Heart left ventricle (tissue), 16 donors: ENCODE measurements at places on chromosomes 3 and 15. TPM values are rescaled to one million over a fixed set of nuclear protein-coding genes. Genes with fewer than 3 reads are reported as not detected.

DNA sequence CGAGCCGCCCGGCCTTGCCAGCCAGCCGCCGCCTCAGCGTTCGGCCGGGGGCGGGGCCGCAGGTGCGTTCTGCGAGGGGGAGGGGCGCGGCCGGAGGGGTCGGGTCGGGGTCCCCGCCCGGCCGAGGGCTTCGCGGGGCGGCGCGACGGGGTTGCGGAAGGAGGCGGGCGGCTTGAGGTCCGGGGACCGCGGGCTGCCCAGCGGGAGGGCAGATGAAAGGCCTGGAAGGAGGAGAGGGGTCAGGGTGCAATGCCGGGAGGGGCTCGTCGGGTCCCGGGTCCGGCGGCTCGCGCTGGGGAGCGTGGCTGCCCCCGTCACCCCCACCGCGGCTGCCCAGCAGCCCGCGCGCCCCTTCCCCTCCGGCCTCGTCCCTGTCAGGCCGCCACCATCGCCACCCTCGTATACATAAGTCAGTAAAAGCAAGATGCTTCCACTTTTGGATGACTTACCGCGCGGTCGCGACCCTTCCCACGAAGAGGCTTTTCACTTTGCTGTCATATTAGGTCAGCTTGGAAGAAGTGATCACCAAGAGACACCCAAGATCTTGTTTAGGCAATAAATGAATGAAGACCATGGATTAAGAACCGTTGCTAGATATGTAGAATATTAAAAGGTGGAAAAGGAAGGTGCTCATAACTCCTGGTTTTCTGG is 620 bp upstream of the ANP32A start:
- no peak for DNase-seq

- no peak for DNase-seq
These were observed 89.2 kb upstream of the RORA start for GRCh38 chr15:61318301-61318700.

The SCG3 gene
- total RNA-seq, result not detected

GRCh38 chr3:143241481-143241951 is 121.9 kb downstream of the CHST2 start:
- no peak for DNase-seq

The OIP5 gene
- not detected for total RNA-seq

- no peak for DNase-seq
These were observed 10.0 kb downstream of the ARIH2 start for GRCh38 chr3:48928679-48929078.

GRCh38 chr15:100716456-100717085 is 114.2 kb downstream of the ASB7 start:
- no peak for DNase-seq

The PAQR5 gene
- 0.27 TPM for total RNA-seq

GRCh38 chr15:57662802-57663201 is 43.7 kb upstream of the POLR2M start:
- no peak for DNase-seq

DNA sequence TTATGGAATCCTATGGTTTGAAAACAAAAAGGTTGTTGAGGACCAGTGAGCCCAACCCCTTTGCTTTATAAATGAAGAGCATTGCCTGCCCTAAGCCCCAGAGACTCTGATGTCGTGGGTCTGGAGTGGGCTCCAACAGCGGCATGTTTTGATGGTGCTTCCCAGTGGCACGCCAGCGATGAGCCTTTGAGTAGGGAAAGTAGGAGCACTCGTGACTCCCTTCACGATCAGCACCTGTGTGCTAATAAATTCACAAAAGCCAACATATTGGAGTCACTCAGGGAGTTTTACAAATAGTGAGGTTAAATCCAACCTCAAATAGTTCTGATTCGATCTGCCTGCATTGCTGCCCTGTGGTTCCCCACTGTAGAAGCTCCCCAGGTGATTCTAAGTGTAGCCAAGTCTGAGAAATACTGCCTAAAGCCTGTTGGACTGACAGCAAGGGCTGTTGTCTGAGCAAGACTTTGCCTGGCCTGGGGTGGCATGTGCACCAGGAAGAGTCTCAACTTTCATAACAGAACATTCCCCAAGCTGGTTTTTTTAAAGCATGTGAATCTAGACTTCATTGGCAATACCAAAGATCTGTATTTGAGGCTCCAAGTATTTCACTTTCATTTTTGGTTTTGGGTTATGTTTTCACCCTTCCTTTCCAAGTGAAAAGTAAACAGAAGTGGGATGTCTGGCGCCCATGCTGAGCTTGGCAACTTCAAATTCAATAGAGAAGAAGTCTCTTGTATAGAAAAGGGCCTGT is 9.9 kb downstream of the CCR5 start:
- DNase-seq, result no peak

The KLHL40 gene
- 0.29 TPM for total RNA-seq

DNA sequence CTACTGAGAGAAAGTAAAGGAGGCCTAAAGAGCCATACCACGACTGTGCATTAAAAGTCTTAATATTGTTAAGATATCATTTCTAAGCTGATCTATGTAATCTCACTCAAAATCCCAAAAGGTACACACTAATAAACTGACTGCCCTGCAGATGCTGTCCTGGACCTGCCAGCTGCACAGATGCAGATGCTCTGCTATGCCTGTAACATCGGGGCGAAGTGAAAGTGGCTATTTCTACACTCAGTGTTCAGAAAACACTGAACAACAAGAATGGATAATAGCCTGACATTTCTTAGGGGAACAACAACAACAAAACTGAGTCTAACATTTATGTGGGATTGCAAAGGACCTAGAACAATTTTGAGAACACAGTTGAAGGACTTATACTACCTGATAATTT is 31.9 kb downstream of the RAD18 start:
- no peak for DNase-seq

The FAM81A gene
- total RNA-seq, result 3.5 TPM

The WNT5A gene
- total RNA-seq, result 7.4 TPM
